ENCODE measurements at places on chromosomes 3 and 15.

DNA sequence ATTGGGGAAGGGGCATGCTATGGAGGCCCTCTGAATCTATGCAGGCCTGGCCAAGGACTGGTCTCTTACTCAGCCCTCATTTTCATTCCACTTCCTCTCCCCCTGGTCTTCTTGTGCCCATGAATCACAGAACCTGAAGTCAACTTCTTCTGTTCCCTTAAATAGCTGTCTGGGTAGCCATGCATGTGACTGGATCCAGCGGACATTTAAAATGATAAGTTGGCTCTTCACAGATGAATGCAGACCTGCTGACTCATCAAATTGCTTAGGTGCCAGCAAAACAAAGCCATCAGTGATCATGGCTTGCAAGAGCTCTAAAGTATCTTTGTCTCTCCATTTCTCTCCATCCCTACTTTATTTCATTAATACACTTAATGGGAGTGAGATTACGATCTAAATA lies 90.1 kb upstream of the CADPS start:
- no peak for DNase-seq

- no peak for DNase-seq
Measured at GRCh38 chr3:97763586-97764406, 762 bp upstream of the ARL6 start.

DNA sequence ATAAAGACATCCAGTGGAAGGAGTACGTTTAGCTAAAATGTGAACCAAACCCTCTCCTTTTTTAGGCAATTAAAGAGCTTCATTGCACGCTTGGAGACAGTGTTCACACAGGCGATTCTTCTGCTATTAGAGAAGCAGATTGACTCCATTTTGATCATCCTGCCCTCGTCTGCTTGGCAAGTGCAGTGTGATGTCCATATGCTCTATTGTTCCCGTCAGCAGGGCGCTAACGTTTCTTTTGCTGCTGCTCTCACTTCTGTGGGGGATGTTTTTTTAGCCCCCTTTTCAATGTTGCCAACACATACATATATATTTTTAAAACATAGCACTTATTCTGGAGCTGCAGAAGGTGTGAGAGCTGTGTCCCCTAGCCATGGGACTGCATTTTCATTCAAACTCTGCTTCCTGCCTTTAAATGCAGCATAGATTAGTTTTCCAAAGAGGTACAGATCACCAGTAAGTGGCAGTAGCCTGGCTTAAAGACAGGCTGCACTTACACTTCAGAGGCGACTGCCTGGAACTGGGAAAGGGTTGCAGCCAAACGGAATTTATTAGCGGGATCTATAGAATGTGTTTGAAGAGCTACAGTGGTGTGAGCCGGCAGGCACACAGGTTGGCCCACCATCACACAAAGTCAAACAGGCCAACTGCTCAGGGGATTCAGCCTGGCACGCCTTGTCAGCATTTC lies 292.6 kb upstream of the DPH6 start:
- no peak for DNase-seq

GRCh38 chr3:42014921-42015533 lies 53.1 kb upstream of the ULK4 start:
- peak; percentile 41 for DNase-seq

DNA sequence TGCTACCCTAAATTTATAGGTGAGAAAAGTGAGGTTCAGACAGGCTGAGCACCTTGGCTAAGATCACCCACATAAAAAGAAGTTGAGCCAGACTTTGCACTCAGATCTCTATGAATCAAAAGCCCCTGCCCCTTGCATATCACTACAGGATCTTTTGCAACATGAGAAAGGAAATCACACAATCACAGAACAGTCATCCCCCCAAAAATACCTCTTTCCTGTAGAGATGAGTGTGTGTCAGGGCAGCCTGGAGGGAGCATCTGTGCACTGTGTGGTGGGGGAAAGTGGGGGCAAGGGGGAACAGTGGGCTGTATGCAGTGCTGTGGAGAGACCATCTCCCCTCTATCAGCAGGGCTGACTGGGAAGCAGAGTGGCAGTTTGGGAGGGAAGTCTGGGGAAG lies 46.6 kb downstream of the EPHB3 start:
- no peak for DNase-seq

GRCh38 chr15:48653216-48653615 lies 7.7 kb upstream of the FBN1 start:
- no peak for DNase-seq

- no peak for DNase-seq
Measured at GRCh38 chr3:32482693-32483092, 20.0 kb downstream of the CMTM6 start.

- DNase-seq = no peak
Measured at GRCh38 chr3:116241677-116242076, 203.6 kb downstream of the LSAMP start.

- DNase-seq = no peak
Measured at GRCh38 chr15:26841941-26842340, 24.9 kb upstream of the GABRA5 start.

- no peak for DNase-seq
Measured at GRCh38 chr3:71317749-71318457, 265.6 kb downstream of the FOXP1 start.

DNA sequence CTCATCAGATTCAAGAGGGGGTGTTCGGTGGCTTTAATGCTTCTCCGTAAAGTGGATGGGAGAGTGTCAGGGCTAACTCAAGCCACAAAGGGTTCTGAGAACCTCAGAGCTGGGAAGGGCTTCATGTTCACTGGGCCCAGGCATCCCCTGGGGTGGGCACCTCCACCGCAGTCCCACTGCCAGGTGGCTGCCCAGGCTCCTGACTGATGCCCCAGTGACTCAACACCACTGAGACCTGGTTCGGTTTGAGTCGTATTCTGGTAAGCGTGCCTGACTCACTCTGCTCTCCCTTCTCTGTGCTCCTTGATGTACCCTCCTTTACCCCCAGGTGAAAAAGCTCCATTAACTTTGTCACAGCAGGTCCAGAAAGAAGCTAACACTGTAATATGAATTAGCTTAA lies 304.6 kb downstream of the RPLP1 start:
- peak; percentile 78 for DNase-seq

DNA sequence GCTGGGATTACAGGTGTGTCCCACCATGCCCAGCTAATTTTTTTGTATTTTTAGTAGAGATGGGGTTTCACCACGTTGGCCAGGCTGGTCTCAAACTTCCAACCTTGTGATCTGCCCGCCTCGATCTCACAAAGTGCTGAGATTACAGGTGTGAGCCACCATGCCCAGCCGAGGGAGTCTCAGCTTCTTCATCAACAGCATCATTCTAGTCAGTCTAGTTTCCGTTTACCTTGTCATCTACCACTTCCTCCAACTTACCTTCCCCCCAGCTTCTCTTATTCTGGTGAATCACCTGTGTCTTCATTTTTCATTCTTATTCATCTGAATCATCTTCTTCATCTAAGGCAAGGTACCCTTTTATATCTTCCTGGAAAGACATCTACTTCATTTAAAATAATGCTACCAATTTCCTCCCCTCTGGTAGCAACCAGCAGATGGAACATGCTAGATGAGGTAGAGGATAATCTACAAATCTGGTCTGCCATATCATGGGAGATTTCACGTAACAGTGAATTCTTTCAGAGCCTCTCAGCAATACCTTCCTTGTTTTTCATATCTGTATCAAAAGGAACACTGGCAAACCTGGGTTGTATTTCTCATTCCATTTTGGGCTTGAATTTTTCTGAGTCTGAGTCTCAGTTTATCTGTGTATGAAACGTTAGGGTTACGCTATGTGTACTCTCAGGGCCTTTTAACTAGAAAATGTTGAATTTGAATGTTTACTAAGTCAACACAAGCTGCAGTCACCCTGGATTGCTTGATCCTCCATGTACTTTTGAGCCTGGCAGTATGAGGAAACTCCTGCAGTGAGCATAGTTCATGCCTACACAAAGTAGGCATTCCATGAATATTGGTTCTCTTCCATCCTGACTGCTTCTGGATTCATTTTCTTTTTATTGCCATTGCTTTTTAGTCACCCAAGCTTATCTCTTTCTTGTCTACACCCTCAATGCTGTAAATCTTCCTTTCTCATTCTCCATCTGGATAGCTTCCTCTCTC lies 16.8 kb downstream of the LPP start:
- peak; percentile 70 for DNase-seq

DNA sequence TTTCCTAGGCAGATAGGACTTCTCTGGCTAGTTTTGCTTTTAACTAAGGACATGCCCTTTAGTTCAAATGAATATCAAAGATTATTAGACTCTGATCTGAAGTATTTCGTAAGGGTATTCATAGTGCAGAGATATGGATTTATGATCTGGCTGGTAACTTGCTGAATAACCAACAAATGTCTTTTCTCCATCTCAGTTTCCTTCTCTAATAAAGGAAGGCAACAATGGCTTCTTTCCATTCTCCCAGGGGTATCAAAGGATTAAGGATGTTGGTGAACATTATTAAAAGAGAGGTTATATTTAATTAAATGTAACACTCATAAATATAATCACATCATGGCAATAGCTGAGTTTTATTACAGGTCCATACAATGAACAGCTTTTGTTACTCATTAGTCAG lies 79.2 kb upstream of the STXBP5L start:
- no peak for DNase-seq

DNA sequence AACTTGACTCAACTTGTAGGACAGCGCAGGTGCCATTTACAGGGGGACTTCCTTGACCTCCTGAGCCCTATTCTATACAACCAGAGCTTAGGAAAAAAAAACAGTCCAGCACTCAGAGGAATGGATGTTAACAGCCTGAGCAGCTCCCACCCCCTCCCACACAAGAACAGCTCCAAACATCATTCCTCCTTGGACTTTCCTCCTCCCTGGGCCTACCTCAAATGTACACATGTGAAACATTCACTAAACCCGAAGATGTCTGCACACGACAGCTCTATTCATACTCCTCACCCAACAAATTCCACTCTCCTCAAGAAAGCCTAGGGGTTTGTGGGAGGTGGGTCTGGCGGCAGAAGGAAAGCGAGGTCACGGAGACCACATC lies 503 bp upstream of the ATRIP start:
- no peak for DNase-seq

DNA sequence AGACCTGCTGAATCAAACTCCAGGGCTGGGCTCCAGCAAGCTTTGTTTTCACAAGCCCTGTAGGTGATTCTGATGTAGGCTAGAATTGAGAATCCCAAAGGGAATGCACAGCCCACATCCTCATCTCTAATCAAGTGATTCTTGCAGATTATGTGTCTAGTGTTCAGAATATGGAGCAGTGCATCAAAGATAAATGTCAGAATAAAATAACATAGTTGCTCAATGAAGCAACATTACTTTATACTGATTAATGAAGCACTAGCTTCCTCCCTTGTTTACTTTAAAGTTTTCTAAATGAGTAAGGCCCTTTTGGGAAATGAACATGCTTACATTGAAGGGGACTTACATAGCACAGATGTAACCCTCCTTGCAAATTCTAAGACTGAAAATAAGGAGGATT lies 39.2 kb downstream of the NUP210 start:
- DNase-seq = no peak

- DNase-seq = no peak
Measured at GRCh38 chr3:54133196-54133595, 10.8 kb downstream of the CACNA2D3 start.

DNA sequence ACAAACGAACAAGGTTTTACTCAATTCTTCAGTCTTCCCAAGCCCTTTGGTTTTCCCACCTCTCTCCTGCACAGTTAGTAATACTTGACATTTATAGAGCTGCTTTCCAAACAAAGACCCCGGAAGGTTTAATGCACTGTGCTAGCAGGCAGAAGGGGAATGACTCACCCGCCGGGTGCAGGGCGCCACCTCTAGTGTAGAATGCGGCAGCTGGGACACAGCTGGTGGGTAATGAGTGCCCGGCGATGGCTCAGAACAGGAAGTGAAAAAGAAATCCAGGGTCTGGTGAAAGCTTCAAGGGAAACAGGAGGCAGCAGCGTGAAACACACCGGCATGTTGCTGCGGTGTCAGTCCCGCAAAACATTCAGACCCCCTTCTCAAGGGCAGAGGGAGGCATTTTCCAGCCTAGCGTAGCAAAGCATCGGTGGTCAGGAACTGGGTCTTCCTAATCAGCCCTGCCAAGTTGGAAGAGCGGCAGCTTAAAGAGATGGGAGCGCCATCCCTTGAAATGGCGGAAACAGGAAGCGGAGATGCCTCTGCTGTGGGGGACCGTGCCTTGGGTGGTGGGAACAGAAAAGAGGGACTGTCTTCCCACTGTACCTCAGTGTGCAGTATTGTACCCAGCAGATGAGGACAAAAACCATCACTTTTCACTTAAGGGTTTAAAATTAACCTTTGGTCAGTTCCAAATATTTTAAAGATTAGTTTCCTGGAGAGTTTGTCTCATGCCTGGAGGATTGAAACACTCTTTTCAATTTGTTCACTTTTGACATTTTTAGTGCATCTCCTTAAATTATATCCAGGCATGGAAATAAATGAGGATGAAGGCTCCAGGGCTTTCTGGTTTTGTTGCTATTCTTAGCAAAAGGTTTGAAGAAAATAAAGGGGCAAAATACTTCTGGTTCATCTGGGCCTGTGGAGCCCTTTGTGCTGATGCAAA lies 160.7 kb upstream of the MCTP2 start:
- DNase-seq = no peak

- no peak for DNase-seq
Measured at GRCh38 chr3:71050538-71051258, 532.8 kb downstream of the FOXP1 start.

DNA sequence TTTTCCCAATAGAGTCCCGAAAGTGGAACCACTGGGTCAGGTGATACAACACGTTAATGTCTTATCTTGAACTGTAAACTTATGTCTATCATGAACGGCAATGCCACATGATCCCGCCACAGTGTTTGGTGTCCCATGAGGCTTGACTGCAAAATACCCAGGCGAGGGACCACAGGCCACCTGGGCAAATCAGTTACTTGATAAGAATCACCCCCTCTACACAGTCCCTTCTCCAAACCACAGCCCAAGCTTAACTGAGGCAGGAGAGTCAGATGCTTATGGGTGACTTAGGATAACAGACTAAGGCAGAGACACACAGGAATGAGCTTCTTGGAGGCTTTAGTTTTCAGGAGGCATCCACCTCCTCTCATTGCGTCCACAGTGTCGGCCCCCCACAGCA lies 42.9 kb upstream of the SNRPA1 start:
- no peak for DNase-seq

DNA sequence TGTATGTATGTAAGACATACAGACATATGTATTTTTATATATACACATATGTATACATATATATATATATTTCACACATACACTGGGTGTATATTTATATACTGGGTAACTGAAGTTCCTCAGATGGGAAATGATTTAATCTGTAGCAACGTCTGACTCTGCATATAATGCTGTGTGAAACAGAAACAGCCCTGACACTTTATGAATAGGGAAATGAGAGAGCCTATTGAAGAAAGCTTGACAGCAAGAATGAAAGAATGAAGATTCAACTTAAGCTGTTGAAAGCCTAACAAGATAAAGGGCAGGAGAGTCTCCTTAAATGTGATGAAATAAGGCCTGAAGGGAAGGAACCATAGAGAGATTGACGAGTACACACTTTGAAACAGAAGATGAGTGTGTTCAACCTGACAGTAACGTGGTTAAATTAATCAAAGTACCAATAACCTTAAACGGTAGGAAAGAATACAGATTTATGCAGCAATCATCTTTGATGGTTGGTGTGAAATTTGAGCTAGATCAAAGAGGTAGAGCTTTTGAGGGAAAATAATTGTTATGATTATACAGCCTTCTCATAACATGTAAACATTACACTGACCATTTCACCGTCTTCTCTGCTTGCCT lies 169.9 kb downstream of the MECOM start:
- no peak for DNase-seq
